Endothelial cell (in vitro differentiated cells): ENCODE measurements at places on chromosomes 1 and 21. TPM values are rescaled to one million over a fixed set of nuclear protein-coding genes. Genes with fewer than 3 reads are reported as not detected.

- H3K36me3 ChIP-seq, result no peaks in the 10 kb centered on the region
- no peak overlapping the region for H3K4me3 ChIP-seq
- DNase-seq, result no peak
- H3K27ac ChIP-seq, result no peak overlapping the region
- no peaks in the 10 kb centered on the region for H3K27me3 ChIP-seq
Observed at GRCh38 chr1:219492717-219493116, 120.2 kb downstream of the ZC3H11B start.

CR2 gene
- not detected for total RNA-seq

- H3K27me3 ChIP-seq, result no peaks in the 10 kb centered on the region
- no peak for DNase-seq
- no peaks in the 10 kb centered on the region for H3K36me3 ChIP-seq
- no peak overlapping the region for H3K4me3 ChIP-seq
Observed at GRCh38 chr21:22885079-22885478, 1886.9 kb downstream of the NCAM2 start.

DNA sequence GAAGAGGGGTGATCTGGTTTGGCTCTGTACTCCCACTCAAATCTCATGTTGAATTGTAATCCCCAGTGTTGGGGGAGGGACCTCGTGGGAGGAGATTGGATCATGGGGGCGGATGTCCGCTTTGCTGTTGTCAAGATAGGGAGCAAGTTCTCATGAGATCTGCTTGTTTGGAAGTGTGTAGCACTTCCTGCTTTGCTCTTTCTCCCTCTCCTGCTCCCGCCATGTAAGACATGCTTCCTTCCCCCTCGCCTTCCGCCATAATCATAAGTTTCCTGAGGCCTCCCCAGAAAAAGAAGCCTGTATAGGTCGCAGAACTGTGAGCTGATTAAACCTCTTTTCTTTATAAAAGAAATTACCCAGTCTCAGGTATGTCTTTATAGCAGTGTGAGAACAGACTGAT lies 27.9 kb downstream of the MYOM3 start:
- H3K4me1 ChIP-seq, result peaks cover 7% of the 10 kb centered on the region
- DNase-seq, result no peak
- no peaks in the 10 kb centered on the region for H3K36me3 ChIP-seq
- peaks cover 12% of the 10 kb centered on the region for H3K27me3 ChIP-seq

GRCh38 chr1:57281324-57281723 lies 142.5 kb downstream of the DAB1 start:
- no peaks in the 10 kb centered on the region for H3K36me3 ChIP-seq
- no peak overlapping the region for H3K27ac ChIP-seq
- peaks cover 3% of the 10 kb centered on the region for H3K4me1 ChIP-seq
- no peak for DNase-seq

CD53 gene
- 20.6 TPM for total RNA-seq

- H3K4me3 ChIP-seq, result no peak overlapping the region
- no peaks in the 10 kb centered on the region for H3K27me3 ChIP-seq
- H3K27ac ChIP-seq, result no peak overlapping the region
- H3K4me1 ChIP-seq, result no peaks in the 10 kb centered on the region
Observed at GRCh38 chr1:232655746-232656085, 25.8 kb upstream of the SIPA1L2 start.

DNA sequence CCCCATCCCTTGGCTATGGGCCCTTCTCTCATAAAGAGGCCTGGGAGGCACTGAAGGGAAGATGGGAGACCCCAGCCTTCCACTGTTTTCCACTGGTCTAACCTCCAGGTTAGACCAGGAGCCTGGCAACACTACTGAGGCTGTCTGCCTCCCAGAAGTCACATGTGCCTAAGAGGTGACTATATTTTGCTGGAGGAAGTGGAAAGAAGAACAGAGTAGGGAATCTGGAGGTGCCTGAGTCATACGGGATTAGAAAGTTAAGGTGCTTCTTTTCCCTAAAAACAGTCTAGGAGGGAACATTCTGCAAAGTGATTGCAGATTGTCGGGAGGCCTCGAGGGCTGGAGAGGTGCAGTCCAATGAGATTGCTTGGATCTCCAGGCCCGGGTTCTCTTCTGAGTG lies 4.6 kb downstream of the NFASC start:
- no peak overlapping the region for H3K4me3 ChIP-seq
- no peak overlapping the region for H3K27ac ChIP-seq
- no peak for DNase-seq
- H3K27me3 ChIP-seq, result no peaks in the 10 kb centered on the region

- peaks cover 9% of the 10 kb centered on the region for H3K27me3 ChIP-seq
- no peaks in the 10 kb centered on the region for H3K36me3 ChIP-seq
Observed at GRCh38 chr1:203361945-203362719, 11.2 kb upstream of the FMOD start.

KCNJ9 gene
- total RNA-seq, result 0.05 TPM

GRCh38 chr1:155195201-155196102 lies 12.2 kb downstream of the THBS3 start:
- H3K4me1 ChIP-seq, result peaks cover 23% of the 10 kb centered on the region
- peak overlapping the region; percentile 91 for H3K27ac ChIP-seq
- peak overlapping the region; percentile 90 for H3K4me3 ChIP-seq
- no peak for DNase-seq

DNA sequence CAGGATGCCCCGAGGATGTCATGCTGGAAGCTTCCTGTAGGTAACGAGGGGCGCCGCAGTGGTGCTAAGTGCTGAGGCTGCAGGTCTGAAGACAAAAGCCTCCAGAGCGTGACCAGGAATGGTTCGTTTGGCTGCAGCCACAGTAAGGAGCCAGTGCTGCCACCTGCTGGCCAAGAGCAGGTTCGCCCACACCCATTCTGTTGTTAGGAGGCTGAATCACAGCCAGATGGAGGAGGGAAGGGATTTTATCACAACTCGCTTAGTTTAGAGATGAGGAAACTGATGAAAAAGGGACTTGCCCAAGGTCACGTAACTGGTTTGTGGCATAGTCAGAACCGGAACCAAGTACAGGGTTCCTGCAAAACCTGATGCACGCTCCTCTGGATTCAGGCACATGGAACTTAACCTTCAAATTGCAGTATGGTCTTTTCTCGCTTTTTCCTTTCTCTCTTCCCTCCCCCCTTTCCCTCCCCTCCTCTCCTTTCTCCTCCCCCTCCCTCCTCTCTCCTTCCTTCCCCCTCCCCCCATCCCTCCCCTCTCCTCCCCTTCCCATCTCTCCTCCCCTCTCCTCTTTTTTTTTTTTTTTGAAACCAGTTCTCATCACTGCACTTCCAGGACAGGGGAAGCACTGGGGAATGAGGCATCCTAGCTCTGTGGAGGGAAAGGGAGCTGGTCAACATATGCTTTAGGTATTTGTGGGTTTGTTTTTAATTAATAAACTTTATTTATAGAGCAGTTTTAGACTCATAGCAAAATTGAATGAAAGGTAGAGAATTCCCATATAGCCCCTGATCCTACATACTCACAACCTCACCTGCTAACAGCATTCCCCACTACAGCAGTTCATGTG lies 81.8 kb downstream of the MPZL1 start:
- DNase-seq, result peak; percentile 90
- H3K4me1 ChIP-seq, result peaks cover 7% of the 10 kb centered on the region
- H3K27ac ChIP-seq, result peak overlapping the region; percentile 85
- H3K4me3 ChIP-seq, result no peak overlapping the region
- peaks cover 14% of the 10 kb centered on the region for H3K27me3 ChIP-seq

GRHL3 gene
- total RNA-seq, result 2.1 TPM

DNA sequence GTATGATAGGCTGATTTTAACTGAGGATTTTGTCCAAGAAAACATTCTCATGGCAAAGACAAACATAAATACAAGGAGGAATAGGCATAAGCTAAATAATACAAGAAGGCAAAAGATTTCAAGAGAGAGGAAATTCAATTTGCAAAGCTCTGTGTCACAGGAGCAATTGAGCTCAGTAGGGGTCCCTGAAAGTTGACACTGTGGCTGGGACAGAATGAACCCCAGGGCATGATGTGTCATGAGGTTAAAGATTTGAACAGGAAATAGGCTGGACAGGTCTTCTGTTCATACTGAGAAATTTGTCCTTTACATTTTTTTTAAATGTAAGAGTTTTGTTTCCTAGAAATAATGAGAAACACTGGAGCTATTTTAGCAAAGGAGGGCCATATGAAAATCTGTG lies 555.4 kb upstream of the NEGR1 start:
- no peaks in the 10 kb centered on the region for H3K36me3 ChIP-seq
- no peaks in the 10 kb centered on the region for H3K4me1 ChIP-seq
- no peak overlapping the region for H3K4me3 ChIP-seq

- no peak overlapping the region for H3K4me3 ChIP-seq
- H3K27me3 ChIP-seq, result no peaks in the 10 kb centered on the region
- no peak overlapping the region for H3K27ac ChIP-seq
- no peak for DNase-seq
Observed at GRCh38 chr1:54024358-54024757, 6.4 kb upstream of the LDLRAD1 start.

DNA sequence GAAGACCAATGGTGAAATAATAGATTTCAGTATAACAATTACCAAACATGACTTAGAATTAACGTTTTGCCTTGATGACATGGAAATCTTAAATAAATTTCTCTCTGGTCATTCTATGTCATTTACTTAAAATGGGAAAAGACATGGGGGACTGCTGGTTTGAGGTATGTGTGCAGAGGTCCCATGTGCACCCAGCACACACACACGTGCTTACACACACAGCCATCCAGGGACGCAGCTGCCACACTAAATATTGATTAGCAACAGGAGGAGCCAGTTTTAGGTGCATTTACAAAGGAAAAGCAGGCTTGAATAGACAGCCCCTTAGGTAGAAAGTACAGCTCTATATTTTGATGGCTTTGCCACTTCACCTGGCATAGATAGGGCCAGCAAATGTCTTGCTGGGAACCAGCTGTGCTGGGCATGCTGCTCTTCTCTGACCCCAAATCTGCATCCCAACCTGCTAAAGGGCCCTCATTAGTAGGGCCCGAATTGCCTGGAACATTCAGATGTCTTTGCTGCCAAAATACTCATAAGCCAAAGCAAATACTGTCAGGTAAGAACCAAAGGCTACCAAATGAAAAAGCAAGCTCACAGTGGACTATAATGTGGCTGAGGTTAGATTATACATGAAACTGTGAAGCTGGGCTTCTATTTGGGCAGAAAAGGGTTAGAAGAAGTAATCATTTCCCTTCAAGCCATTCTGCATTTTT lies 399.9 kb downstream of the HHAT start:
- no peak overlapping the region for H3K27ac ChIP-seq
- H3K4me3 ChIP-seq, result no peak overlapping the region
- no peak for DNase-seq
- no peaks in the 10 kb centered on the region for H3K36me3 ChIP-seq

- no peak for DNase-seq
- H3K27me3 ChIP-seq, result peaks cover 4% of the 10 kb centered on the region
- peaks cover 6% of the 10 kb centered on the region for H3K4me1 ChIP-seq
- H3K27ac ChIP-seq, result no peak overlapping the region
- peaks cover 21% of the 10 kb centered on the region for H3K36me3 ChIP-seq
- no peak overlapping the region for H3K4me3 ChIP-seq
Observed at GRCh38 chr1:205970486-205970885, 27.2 kb upstream of the SLC26A9 start.

GRCh38 chr21:38798481-38798882 lies 7.2 kb upstream of the ETS2 start:
- no peak for DNase-seq
- no peak overlapping the region for H3K4me3 ChIP-seq
- no peaks in the 10 kb centered on the region for H3K36me3 ChIP-seq
- peaks cover 4% of the 10 kb centered on the region for H3K27me3 ChIP-seq
- no peaks in the 10 kb centered on the region for H3K4me1 ChIP-seq

DNA sequence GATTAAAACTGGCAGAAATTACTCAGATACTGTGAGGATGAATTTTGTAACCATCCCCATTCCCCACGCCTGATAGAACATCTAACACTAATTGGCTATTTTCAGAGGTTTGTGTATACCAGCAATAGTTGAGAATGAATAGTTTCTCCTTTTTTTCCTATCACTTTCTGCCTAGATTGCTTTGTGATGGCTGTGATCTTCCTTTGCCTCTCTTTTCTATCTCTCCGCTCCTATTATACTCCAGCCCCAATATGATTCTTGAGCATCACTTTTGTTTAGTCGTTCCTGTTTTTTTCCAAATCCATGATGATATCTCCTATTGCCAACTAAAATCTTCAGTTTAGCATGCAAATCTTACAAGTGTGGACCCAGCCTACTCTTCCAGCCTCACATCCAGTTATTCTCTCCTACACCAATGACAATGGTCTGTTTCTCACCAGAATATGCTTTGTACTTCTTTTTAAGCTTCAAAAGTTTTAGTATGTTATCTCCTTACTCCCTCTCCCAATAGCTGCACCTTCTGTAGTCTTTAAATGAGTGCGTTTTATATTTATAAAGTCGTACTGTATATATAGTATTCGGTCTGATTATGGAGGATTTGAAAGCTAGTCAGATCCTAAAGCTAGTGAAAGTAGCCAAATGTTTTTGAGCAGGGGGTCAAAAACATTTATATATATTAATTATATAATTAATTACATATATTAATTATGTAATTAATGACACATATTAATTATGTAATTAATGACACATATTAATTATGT lies 25.2 kb downstream of the MAGI3 start:
- no peaks in the 10 kb centered on the region for H3K36me3 ChIP-seq
- H3K27me3 ChIP-seq, result no peaks in the 10 kb centered on the region
- no peaks in the 10 kb centered on the region for H3K4me1 ChIP-seq
- DNase-seq, result no peak

GRCh38 chr1:219682788-219683187 lies 69.9 kb upstream of the ZC3H11B start:
- no peak overlapping the region for H3K4me3 ChIP-seq
- peaks cover 7% of the 10 kb centered on the region for H3K4me1 ChIP-seq
- DNase-seq, result no peak
- no peak overlapping the region for H3K27ac ChIP-seq
- no peaks in the 10 kb centered on the region for H3K36me3 ChIP-seq

DNA sequence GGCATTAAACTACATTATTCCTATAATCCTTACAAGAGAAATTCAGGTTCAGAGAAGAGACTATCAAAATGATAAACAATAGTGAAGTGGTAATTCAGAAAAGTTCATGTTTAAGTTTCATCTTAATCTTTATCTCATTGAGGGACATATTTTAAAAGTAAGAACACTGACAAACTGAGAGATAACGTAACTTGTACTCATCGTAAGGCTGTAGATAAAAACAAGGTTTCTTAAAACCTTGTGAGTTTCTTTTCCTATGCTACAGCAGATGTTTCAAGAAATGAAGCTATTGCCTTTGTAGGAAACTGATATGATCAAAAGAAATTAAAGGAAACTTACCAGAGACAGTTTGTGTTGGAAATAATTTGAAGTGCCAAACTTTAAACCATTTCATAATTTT lies 65.0 kb downstream of the RERE start:
- H3K27ac ChIP-seq, result no peak overlapping the region
- DNase-seq, result no peak
- no peak overlapping the region for H3K4me3 ChIP-seq
- peaks cover 4% of the 10 kb centered on the region for H3K27me3 ChIP-seq

- H3K27me3 ChIP-seq, result peaks cover 15% of the 10 kb centered on the region
- H3K4me3 ChIP-seq, result peak overlapping the region; percentile 62
Observed at GRCh38 chr1:228293393-228293792, 85.5 kb downstream of the OBSCN start.

- peaks cover 32% of the 10 kb centered on the region for H3K4me1 ChIP-seq
- DNase-seq, result no peak
- no peaks in the 10 kb centered on the region for H3K36me3 ChIP-seq
- H3K27ac ChIP-seq, result no peak overlapping the region
- H3K4me3 ChIP-seq, result no peak overlapping the region
Observed at GRCh38 chr21:33648555-33648954, 6.3 kb downstream of the ITSN1 start.

GBP2 gene
- 0.36 TPM for total RNA-seq

- H3K4me1 ChIP-seq, result peaks cover 7% of the 10 kb centered on the region
- peaks cover 10% of the 10 kb centered on the region for H3K27me3 ChIP-seq
- H3K4me3 ChIP-seq, result peak overlapping the region; percentile 25
- DNase-seq, result no peak
Observed at GRCh38 chr1:6460301-6461050, 5.5 kb downstream of the TNFRSF25 start.
